ENCODE measurements at places on chromosomes 11 and 22.

GRCh38 chr11:11396301-11397035 is 43.4 kb upstream of the CSNK2A3 start:
- DNase-seq: no peak

DNA sequence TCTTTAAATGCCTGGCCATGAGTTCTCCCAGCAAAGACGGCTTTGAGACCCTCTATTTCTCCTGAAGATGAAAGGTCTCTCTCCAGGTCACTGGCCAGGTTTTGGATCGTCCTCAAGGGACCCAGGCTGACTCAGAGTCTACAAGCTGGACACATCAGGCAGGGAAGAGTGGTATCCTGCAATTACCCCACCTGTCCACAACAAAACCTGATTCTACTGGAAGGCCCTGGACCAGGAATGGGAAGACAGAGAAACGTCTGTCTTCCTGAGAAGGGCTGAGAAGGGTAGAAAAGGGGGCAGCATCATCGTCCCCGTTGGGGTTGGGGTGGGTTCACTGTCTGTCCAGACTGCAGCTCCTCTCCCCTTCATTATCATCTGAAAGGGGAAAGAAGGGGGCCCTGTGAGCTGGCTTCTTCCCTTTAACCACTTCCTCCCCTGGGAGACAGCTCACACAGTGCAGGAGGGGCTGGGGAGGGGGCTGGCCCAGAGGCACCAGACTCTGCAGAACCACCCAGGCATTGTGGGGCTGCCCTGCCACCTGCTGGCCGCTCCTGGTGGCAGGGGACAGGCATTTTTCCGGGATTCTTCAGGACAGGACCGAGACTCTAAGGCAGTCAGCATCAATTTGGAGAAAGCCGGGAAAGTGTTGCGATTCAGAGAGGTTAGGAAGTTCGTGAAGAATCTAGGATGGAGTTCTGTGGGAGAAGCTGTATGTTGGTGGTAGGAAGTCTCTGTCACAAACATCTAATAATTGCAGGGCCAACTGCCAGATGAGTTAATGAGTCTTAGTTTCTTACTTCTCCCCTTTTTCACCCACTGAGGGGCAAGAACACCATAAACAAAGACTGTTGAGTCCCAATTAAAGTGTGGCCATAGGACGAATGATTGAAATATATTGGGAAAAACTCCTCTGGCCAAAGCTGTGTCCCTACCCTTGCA is 57.6 kb downstream of the SYN3 start:
- DNase-seq: peak; percentile 8

GRCh38 chr11:134466156-134466555 is 54.1 kb upstream of the B3GAT1 start:
- DNase-seq: no peak

DNA sequence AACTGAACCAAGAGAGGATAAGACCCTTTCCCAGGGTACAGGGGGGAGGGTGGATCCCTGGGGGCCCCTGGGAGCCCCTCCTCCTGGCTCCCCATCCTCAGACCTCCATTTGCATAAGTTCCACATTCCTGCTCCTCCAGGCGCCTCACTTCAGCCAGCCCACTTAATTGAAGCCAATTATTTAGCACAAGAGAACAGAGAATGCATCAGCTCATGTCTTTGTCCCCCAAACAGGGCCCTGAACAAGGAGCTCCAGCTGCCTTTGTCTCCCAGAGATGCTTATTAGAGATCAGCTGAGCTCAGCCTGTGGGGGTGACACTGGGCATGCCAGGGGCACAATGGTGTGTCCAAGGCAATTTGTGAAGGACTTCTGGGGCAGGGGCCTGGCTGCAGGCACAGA is 89.9 kb upstream of the PRDM11 start:
- DNase-seq: no peak

DNA sequence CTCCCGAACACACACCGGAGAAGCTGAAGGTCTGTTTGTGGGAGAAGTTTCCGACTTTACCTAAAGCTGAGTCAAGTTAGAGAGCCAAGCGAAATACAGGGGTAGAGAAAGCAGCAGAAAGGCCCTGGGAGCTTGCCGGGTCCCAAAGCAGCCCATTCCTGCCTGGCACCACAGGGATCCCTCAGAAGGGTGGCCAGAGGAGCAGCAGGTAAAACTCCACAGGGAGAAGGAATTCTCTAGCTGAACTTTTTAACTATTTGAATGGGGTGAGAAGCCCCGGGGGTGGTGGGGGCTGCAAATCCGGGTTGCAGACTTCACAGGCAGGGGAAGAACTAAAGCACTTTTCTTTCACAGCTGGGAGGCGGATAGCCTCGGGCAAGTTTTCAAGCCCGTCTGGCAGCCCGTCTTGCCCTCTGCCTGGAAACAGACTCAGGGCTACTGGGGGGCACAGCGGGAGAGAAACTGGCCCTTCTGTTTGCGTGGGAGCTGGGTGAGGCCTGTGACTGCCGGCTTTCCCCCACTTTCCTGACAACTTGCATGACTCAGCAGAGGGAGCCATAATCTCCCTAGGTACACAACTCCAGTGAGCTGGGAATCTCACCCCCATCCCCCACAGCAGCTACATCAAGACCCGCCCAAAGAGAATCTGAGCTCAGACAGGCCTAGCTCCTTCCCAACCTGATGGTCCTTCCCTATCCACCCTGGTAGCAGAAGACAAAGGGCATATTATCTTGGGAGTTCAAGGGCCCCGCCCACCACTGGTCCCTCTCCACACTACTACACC is 311.0 kb downstream of the SBF2 start:
- no peak for DNase-seq

DNA sequence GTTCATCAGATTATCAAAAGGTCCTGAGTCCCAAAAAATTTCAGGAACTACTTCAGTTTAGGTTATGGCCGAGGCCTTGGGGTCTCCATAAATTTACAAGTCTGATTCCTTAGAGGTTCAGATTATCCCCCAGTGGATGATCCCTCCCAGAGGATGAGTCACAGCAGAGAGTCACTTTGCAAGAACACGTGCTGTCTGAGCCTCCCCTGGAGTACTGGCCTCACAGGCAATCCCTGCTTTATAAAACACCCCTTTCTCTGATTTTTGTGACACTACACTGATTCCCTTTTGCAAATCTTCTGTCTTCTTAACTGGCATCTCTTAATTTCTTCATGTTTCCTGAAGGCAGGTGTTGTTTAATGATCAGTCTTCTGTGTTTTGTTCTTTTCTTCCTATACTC is 45.3 kb downstream of the CCDC34 start:
- DNase-seq: no peak

GRCh38 chr11:72305891-72306585 is 62.1 kb upstream of the PHOX2A start:
- no peak for DNase-seq

DNA sequence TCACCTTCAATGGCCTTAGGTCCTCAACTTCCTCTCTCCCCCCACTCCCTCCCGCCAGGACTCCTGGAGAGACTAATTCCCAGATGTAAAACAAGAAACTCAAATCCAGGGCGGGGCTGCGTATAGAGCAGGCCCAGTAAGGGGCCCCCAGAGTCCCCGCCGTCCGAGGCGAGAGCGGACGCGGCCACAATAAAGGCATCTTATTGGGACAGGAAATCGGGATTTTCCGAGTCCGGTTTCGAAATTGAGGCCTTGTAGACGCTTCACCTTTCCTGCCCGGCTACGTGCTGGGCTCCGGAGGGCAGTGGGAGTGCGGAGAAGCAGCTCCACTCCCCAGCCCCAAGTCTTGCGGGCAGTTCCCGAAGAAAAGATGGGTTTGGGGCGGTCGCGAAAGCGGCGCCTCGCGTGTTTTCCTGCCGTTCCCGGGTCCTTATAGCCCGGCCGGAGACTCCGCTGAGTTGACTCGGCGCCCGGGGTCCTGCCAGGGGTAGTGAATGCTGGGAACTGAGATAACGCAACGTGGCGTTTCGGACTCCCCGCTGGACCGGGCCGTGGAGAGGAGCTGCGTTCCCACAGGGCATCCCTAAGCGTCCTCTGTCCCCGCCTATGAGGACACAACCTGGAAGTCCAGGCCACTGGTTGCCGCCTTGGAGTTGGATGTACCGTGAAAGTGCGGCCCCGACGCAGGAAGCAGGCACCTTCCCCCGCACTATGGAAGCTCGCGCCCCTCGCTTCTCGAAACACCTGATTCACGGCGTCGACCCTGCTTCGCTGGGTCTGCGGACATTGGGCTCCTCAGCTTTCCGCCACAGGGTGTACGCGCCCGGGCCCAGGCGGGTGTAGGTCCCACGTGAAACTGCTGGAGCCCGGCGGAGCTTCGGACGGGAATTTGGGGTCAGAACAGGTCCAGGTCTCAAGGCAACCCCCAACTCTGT is 4.8 kb upstream of the CHRM1 start:
- DNase-seq: no peak

GRCh38 chr11:1232021-1232882 is 9.4 kb downstream of the MUC5B start:
- no peak for DNase-seq

- DNase-seq: no peak
Observed at GRCh38 chr11:78841456-78842060, 266.9 kb upstream of the NARS2 start.

DNA sequence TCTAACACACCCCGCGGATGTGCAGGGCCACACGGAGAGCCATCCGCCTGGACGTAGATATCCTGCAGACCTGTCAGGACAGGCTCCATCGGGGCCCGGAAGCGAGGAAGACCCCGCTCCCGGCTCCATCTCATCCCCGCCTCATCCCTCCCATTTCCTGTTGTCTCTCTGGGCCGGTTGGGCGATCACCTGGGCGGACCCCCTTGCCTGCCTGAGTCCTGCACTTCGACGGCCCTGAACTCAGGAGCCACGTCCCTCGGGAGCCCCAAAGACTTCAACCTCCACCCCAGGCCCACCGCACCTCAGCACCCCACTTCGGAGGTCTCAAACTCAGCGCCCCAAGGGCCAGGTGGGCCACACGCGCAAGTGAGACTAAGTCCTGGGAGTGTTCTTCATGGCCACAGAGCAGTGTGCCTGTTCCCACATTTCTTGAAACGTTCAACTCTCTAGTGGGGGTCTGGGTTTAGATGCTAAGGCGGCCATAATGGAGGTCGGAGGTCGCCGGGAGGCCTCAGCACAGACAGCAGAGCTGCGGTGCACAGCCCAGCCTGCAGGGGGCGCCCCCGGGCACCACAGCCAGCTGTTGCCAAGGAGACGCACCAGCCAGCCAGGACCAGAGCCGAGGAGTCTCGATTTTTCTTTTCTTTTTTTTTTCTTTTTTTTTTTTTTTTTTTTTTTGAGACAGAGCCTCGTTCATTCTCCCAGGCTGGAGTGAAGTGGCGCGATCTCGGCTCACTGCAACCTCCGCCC is 26.0 kb upstream of the FADD start:
- DNase-seq: peak; percentile 49

DNA sequence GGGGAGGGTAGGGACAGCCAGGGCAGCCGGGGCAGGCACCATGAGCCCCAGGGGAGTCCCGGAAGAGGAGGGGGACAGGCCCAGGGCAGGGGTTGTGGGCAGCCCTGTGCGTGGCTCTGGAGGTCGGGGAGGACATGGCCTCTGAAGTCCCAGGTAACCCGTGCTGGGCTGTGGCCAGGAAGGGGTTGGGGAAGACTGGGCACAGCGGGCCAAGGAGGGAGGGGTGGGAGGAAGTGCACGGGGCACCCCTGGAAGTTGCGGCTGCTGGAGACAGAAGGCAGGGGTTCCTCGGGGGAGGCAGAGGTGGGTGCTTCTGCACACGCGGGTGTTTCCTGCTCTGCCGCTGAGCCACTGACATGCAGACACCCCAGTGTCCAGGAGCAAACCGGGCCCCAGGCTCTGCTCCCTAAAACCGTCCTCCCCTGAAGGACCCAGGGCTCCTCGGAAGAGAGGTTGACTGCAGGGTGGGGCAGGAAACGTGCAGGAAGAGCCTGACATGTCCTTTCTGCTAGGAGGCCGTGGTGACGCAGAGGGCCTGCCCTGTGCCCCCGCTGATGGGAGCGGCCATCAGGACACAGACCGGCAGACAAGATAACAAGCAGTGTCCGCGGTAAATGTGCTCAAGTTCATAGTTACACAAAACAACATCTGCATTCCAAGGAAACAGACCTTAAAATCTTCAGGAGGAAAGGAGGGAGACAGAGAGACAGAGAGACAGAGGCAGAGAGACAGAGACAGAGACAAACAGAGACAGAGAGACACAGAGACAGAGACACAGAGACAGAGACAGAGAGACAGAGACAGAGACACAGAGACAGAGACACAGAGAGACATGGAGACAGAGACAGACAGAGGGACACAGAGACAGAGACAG is 5.7 kb downstream of the TNNI2 start:
- peak; percentile 40 for DNase-seq

DNA sequence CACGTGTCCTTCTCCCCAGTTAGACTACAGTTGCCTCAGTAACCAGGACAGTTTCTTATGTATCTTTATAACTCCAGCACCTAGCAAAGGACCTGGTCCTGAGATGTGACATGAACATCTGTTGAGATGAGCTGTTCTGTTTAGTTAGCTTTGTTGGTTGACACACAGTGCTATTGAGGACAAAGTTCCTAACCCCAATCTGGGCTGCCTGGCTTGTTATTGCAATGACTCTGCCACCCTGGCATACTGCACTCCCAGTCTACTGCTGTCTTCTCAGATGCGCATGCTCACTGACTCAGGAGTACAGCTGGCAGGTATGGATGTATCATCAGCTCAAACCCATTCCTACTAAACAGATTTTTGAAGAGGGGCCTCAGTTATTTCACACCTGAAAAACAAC is 7.4 kb downstream of the DESI1 start:
- no peak for DNase-seq

DNA sequence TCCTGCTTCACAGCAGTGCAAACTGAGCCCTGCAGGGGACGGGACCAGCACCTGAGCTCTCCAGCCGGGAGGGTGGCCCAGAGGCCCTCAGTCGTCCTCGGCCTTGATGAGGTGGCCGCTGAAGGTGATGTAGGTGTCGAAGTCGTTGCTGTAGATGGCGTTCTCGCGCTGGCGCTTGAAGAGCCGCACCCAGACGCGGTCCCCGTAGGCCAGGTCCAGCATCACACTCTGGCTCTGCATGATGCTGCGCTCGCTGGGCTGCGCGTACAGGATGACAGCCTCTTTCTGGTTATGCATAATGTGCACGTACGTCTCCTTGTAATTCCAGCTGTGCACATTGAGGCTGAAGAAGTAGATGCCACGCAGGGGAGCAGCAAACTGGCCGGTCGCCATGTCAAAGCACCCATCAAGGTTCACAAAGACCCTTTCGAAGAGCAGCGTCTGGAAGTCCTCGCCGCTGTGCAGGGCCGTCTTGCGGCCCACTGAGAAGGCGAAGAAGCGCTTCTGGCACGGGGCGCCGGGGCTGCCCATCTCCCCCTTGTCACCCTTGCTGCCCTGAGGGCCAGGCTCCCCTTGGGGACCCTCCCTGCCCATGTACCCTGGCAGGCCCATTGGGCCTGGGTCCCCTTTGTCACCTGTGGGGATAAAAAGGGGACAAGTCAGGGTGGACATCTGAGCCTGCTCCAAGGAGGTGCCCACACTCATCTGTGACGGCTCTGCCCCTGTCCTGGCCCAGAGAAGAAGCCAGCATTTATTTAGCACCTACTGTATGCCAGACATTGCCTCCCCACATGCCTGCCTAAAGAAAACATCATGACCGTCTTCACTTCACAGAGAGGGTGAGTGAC is 5.7 kb downstream of the C1QTNF6 start:
- DNase-seq: no peak

DNA sequence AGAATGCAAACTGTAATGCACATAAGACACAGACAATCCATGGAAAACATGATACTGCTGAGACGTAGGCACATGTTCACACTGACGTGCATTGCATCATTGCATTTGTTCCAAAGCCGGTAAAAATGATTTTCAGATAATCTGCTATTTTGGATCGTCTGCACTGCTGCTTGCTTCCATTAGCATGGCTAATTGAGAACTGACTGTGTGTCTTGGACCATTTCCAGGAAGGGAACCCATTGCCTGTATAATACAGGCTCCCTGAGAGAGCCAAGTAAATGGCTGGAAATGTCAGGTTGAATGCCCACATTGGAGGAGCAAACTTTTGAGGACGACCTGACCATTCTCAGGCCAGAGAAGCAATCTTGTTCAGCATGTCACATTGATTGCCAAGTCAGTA is 304.8 kb downstream of the ST3GAL4 start:
- DNase-seq: no peak

All from activated CD4-positive, alpha-beta T cell treated with anti-CD3 and anti-CD28 coated beads, Interleukin-2, amount 50 U/mL, for 1 hour (primary cell).